ENCODE measurements at places on chromosomes 5 and 9.
A peak's percentile ranks its signal among the peaks of the same experiment; 100 is the strongest.

- DNase-seq = no peak
Measured at GRCh38 chr5:139971202-139971725, 71.8 kb downstream of the NRG2 start.

- DNase-seq = no peak
Measured at GRCh38 chr5:9363026-9363425, 182.8 kb downstream of the SEMA5A start.

DNA sequence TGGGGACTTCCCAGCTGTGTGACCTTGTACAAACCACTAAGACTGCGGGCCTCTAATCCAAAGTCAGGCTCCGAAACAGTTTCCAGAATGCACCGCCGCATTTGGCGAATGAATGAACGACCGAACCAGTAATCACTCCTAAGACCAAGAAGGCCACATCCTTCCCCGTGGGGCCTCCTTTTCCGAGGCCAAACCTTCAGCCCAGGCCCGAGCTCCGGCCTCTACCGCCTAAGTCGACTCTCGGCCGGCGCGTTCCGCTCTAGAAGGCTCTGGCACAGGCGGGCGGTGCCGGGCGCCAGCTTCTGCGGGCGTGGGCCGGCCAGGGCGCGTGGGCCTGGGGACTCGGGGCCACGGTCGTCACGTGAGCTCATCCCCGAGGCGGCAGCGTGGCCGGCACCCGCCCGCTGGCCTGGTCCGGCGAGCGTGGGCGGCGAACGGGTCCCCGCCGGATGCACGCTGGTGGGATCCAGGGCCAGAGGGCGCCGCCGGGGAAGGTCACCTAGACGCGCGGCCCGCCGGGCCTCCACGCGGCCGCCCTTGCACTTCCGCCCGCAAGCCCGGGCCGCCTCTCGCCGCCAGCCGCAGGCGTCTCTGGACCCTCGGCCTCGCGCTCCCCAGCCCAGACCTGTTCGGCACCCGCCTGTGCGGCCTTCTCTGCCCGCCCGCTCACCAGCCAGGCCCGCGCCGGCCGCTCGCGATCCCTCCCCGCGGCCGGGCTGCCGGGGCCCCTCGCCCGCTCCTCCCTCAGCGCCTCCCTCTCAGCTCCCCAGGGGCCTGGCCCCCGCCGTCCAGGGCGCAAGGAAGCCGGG, 754 bp downstream of the VDAC1 start:
- DNase-seq = peak; percentile 52

DNA sequence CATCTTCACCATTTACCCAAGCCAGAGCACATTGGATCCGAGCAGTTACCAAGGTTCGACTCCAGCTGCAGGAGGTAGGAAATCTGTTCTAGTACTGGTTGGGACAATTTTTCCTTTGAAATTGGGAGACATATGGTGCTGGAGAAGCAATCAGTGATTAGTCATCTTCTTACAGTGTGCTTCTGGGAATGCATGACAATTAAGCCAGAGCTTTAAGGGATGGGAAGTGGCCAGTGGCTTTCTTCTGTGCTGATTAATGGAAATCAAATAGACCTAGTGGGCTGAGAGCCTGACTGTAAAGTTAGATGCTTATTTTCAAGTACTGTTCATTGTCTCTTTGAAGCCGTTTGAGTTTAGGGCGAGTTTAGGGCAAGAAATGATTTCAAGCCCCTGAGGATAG, 152.1 kb downstream of the UNC13B start:
- peak; percentile 35 for DNase-seq

DNA sequence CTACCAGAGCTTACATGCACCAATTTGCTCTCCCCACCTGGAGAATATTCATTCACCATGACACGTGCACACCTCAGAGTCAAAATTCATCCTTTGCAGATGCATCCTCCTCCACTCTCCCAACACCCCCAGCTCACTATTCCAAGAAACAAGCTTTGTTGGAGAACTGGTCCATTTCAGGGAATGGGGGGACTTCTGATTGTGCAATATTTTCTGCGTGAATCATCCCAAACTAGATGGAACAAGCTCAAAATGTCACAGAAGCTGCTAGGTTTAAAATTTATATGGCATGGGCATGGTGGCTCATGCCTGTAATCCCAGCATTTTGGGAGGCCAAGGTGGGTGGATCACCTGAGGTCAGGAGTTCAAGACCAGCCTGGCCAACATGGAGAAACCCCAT, 3.6 kb downstream of the GLDC start:
- no peak for DNase-seq

DNA sequence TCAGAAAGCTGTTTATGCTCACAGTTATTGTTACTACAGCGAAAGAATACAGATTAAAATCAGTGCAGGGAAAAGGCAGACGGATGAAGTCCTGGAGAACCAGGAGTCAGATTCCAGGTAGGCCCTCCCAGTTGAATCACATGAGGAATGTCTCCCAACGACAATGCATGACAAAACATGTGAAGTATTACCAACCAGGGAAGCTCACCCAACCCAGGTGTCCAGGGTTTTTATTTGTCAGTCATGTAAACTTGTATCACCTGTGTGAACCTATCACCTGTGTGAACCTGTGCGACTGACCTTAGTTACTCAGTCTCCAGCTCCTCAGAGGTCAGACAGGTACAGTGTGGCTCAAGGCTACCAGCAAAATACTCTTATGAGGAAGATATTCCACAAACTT, 63.9 kb downstream of the KIAA1958 start:
- DNase-seq = no peak

- no peak for DNase-seq
Measured at GRCh38 chr9:130304116-130304515, 38.6 kb downstream of the HMCN2 start.

DNA sequence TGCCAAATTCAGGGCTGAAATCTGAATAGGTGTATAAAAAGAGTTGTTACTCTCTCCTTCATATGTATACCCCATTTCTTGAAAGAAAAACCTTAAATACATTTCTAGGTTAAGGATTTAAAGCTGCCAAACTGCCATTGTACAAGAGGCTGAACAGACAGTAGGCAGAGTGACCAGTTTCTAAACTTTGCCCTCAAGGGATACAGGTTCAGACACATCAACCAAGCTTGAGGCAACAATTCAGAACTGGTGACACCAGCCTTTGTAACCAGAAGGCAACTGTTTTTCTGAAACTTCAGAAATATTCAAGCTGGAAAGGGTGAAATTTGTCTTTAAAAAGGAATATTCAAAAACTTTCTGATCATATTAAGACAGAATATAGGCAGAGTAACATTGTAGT, 47.5 kb downstream of the FAM114A2 start:
- DNase-seq = no peak

DNA sequence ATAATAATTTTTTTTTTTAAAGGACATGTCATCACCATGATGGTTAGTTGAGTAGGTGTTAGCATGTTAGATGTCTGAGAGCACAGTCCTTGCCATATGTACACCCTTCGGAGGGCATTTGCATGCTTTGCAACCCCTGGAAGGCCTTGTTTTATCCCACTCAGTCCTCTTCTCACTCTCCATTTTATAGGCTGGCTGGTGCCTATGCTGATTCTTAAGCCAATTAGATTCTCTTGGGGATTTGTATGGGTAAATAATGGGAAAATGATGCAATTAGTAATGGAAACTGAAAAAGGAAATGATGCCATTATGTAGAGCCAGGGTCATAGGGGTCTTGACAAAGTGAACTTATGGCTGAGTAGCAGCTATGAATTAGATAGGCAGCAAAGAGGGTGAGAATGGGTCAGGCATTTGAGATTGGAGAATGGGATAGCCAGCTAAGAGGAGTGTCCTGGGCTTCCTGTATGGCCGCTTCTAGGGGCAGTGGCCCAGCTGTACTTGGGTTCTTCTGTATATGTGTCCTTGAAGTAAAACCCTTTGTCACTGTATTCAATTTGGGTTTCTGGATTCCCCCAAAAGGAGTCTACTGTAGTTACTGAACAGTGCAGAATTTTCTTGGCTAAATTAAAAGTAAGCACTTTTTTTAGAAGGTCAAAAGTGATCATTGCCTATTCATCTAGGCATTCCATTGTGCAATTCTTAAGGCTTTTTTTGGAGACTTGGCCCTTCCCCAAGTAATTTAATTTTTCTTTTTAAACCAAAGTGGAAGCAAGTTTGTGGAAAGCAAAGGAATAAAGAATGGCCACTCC, 31.6 kb downstream of the LRRTM2 start:
- peak; percentile 77 for DNase-seq

- no peak for DNase-seq
Measured at GRCh38 chr5:109309326-109310063, 100.3 kb downstream of the PJA2 start.

DNA sequence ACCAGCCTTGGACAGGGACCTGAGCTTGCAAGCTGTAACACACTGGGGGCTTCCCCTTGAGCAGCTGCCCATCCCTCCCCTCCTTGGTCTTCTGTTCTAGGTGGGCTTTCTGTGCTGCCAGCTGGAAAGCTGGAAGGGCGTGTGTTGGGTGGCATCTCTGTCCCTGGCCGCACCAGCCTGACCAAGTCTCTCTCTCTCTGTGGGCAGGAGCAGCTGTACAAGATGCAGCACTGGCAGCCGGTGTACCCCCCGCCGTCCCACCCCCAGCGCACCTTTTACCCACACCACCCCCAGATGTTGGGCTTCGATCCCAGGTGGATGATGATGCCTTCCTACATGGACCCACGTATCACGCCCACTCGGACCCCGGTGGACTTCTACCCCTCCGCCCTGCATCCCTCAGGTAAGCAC, 32.1 kb upstream of the POMT1 start:
- DNase-seq = no peak

DNA sequence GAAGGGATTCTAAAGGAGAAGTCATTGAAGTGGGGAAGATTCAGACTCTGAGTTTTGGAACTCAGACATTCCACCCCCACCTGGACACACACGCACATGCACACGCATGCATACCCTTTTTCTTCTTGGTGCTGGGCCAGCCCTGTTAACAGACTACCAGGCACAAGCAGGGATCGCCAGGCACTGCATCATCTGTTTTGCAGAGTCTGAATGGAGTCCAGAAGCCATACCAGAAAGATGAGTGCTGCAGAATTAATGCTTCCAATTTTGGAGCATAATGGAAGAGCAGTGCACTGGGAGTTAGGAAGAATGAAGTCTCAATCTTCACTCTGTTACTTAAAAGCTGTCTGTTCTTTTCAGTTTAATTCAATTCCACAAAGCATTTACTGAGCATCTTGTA, 95.5 kb downstream of the PDE8B start:
- peak; percentile 37 for DNase-seq

- DNase-seq = no peak
Measured at GRCh38 chr5:173069671-173070070, 13.5 kb downstream of the CREBRF start.

DNA sequence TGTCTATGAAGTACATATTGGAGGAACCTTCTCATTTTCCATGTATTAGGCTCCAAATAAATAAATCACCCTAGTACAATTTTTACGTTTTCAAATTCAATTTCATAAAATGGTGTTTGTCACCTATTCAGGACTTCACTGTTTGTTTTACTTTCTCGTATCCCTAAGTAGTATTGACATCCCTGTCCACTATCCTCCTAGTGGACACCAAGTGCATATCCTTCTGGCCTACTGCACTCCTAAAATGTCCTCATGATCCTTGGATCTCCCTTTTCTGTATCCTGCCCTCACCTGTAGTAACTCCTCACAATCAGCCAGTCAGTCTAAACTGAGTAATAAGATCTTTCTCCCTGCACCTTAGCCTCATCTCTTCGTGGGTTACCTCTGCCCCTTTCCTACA, 539.9 kb downstream of the DMRTA1 start:
- DNase-seq = no peak

- DNase-seq = peak; percentile 47
Measured at GRCh38 chr9:91420501-91421127, 3.0 kb downstream of the NFIL3 start.

DNA sequence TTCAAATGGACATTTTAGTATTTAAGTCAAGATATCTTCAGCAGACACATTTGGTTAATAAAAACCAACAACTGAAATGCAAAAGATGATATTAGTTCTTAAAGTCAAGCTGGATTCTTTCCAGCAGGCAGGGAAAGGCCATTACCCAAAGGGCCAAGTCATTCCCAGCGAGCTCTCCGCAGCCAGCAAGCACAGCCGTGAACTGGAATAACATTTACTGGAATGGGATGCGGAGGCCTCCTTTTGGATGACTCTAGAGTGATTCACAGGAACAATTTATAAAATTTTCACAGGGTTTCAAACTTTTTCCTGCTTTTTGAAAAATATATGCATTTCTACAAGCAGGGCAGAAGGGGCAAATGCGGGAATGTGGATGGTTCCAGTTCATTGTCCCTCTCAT, 76.6 kb upstream of the DAB2 start:
- DNase-seq = peak; percentile 94

- no peak for DNase-seq
Measured at GRCh38 chr5:91329283-91329682, 53.8 kb downstream of the ARRDC3 start.

DNA sequence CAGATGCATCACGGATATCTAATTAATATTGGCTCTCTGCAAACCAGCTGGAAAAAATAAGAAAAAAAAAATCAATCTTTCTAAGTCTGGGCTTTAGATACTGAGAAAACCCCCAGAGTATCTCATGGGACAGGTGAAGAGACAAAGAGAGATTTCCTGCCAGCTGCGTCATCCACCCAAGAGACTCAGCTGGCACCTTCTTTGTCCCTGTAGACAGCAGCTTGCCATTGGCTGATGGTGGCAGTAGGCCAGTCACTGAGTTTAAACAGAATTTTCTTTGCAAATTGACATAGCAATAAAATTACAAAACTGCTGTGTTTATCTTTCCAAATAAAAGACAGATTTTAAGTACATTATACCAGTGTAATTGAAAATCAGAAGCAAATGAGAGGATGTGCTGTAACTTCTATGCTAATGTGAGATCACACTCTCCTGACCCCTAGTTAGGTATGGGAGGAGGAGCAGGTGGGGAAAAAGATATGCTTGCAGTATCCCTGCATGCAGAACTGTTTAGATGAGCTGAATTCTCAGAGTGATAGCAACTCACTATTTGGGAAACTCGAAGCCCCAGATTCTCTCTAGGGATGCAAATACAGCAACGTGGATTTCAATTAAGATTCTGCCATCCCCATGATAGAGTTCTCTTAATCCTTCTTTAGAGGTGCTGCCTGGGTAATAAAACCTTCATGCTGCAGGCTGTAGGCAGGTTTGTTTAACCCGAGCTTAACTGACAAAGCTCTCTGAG, 72.2 kb downstream of the NMUR2 start:
- no peak for DNase-seq

- no peak for DNase-seq
Measured at GRCh38 chr5:22431840-22432239, 421.3 kb downstream of the CDH12 start.

DNA sequence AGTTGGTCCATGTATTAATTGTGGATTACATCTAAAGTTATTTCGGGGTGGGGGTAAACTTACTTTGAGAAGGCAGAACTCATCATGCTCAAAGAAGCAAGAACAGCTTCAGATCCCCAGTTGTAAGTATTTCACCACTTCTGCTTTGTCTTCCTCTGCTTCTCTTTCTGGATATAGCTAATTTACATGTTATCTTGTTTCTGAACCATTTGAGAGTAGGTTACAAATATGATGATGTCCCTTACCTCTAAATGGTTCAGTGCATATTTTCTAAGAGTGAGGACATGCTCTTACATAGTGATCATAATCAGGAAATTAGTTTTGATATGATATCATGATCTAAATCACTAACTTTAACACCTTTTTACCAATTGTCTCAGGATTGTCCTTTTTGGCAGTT, 11.9 kb downstream of the TRIO start:
- DNase-seq = no peak
